Activated naive CD4-positive, alpha-beta T cell treated with anti-CD3 and anti-CD28 coated beads for 36 hours (primary cell): ENCODE measurements at places on chromosomes 11 and 22. TPM values are rescaled to one million over a fixed set of nuclear protein-coding genes. Genes with fewer than 3 reads are reported as not detected.

The C22orf42 gene
- total RNA-seq: not detected

The FOLR2 gene
- not detected for total RNA-seq

The ZNF214 gene
- not detected for total RNA-seq

The MS4A1 gene
- total RNA-seq: 0.36 TPM

GRCh38 chr11:12223771-12224536 lies 113.6 kb downstream of the MICAL2 start:
- peak overlapping the region; percentile 64 for H3K4me3 ChIP-seq
- H3K27ac ChIP-seq: peak overlapping the region; percentile 82
- H3K36me3 ChIP-seq: peaks cover 16% of the 10 kb centered on the region
- peak; percentile 35 for DNase-seq
- H3K4me1 ChIP-seq: peaks cover 31% of the 10 kb centered on the region
- H3K27me3 ChIP-seq: no peaks in the 10 kb centered on the region

- H3K36me3 ChIP-seq: no peaks in the 10 kb centered on the region
- no peak overlapping the region for H3K27ac ChIP-seq
- no peak overlapping the region for H3K4me3 ChIP-seq
Measured at GRCh38 chr22:46131151-46131587, 19.2 kb upstream of the PPARA start.

DNA sequence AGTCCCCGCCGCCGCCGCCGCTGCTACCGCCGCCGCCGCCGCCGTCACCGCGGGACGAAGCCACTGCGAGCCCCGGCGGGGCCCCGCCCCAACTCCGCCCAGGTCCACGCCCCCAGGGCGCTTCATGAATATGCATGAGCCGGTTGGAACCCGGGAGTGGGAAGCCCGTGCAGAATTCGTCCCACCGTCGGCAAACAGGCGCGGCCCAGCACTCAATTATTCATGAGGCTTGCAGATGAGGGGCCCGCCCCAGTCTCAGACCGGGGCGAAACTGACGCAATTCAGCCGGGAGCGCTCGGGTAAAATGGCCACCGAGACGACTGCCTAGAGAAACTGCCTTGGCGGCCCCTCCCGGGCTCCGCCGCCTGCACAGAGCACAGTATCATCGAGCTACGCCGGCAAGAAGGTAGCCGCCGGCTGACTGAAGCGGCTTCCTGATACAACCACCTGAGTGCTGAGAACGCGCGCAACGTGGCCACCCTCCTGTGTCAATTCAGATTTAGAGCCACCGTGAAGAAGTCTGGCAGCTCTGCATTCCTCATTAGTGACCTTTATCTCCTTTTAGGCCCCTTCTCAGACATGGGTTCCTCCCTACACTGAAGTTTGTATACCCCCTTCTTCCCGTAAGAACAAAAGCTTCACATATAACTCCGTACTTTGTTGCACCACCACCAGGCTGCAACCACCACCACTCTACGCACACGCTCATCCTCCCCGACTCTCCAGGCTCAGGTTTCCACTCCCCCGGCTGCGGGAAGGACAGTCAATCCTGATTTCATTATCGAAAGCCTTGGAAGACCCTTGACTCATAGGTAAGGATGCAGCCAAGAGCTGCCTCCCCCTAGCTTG lies at the start of gene TNKS1BP1:
TSS of gene TNKS1BP1 (minus strand) at position 67 of the 849 bp plus-strand sequence. CDS start 3,067 bp downstream, outside the sequence.
- peak within 1 kb of the TSS; percentile 94 for H3K27ac ChIP-seq
- peaks cover 50% of the 10 kb centered on the region for H3K36me3 ChIP-seq
- peaks cover 56% of the 10 kb centered on the region for H3K4me1 ChIP-seq
- peak within 1 kb of the TSS; percentile 82 for H3K4me3 ChIP-seq
- H3K27me3 ChIP-seq: no peaks in the 10 kb centered on the region
- DNase-seq: peak; percentile 95

DNA sequence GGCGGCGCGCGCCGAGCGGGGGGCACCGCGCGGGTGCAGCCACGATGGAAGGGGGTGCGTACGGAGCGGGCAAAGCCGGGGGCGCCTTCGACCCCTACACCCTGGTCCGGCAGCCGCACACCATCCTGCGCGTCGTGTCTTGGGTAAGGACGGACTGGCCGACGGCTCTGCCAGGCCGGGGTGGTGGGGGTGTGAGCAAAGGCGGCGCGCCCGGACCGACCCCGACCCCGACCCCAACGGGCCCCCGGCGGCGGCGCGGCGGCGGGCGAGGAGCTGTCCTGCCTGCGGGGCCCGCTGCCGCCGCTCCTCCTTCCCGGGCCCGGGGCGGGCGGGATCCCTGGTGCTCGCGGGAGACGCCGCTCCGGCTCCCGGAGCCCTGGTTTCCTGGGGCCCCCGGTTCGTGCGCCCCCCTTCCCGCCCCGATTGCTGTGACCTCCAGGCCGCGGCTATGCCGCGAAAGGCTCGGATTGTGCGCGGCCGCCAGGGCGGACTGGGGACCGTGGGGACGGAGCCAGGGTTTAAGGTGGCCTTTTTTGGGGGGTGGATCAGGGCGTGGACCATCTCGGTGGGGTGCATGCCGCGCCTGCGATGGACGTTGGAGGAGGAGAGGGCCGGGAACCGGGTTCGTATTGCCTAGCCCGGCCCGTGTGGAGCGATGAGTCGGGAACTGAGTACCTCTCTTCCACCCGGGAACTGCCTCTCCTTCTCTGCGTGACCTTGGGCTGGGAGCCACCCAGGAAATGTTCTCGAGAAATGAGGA lies at the start of gene SYNGR1:
TSS of gene SYNGR1 (plus strand) at position 25 of the 760 bp plus-strand sequence. CDS start at position 45, 20 bp downstream.
- no peak within 1 kb of the TSS for H3K27ac ChIP-seq
- peaks cover 11% of the 10 kb centered on the region for H3K27me3 ChIP-seq
- no peak for DNase-seq
- H3K4me3 ChIP-seq: peak within 1 kb of the TSS; percentile 73

DNA sequence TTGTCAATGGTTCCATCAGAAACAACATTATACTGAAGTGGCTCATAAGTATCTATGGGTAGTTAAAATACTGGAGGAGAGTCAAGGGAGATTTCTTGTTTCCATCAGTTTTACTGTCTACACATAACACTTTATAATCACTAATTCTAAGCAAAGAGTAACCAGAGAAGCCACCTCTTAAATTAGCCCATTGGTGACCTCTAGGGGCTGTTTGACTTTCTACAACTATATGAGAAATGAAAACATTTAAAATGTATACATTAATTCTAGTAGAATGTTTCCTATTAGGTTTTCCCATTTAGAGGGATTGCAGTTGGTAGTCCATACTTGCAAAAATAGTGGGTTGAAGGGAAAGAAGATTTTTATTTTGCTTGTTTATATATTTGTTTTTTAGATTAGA lies 504.3 kb downstream of the FAM181B start:
- no peak for DNase-seq
- H3K36me3 ChIP-seq: no peaks in the 10 kb centered on the region
- H3K27ac ChIP-seq: no peak overlapping the region
- H3K27me3 ChIP-seq: no peaks in the 10 kb centered on the region

DNA sequence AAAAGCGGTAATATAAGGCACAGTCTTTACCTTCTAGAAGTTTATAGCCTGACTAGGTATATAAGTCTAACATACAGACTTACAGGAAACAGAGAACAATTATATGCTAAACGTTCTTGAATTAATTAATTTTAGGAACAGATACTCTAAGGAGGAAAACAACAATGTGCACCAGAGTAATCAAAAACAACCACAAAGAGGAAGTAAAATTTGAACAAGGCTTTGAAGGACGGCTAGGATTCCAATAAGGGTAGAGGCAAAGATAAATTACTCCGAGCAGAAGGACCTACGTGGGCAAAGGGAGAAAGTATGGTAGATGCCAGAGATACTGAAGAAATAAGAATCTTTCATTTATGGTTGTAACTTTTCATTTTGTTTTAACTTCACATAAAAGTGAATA lies 54.4 kb downstream of the ENTHD1 start:
- no peaks in the 10 kb centered on the region for H3K27me3 ChIP-seq
- DNase-seq: no peak
- H3K4me1 ChIP-seq: peaks cover 13% of the 10 kb centered on the region
- peaks cover 1% of the 10 kb centered on the region for H3K36me3 ChIP-seq

DNA sequence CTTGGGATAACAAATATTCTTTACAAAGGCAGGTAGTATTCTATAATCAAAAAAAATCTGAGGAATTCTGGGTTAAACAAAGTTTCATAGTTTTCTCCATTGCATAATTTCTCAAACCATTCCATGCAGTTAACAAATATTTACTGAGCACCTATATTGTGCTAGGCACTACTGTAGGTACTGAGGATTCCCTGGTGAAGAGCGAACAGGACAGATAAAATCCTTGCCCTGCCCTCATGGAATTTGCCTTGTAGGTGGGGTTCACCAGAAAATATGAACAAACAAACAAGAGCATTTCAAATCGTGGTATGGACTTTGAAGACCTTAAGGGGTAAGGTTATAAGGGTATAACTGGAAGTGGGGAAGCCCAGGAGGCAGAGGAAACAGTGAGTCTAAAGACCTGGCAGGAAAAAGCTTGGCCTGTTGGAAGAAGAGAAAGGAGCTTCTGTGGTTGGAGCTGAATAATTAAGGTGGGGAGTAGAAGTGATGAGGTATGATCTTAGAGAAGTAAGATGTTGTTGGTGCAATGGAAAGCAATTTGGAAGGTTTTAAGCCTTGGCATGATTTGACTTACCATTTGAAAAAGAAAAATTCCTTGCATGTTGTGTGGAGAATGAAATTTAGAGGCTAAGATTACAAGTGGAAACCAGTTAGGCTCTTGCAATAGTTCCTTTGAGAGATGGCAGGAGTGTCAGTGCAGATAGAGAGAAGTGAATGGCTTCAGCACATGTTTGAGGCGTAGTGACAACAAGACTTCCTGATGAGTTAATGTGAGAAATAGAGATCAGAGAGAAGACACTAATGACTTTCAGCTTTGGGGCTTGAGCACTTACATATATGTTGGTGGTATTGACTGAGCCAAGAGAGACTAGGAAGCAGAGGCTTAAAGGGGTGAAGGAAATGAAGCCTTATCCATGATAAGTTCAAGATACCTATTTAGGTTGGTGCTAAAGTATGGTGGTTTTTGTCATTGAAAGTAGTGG lies 55.7 kb upstream of the PICALM start:
- peaks cover 23% of the 10 kb centered on the region for H3K4me1 ChIP-seq
- no peak overlapping the region for H3K4me3 ChIP-seq
- H3K27me3 ChIP-seq: peaks cover 11% of the 10 kb centered on the region
- peak; percentile 13 for DNase-seq

GRCh38 chr11:3130269-3131071 lies 34.6 kb downstream of the OSBPL5 start:
- H3K4me1 ChIP-seq: no peaks in the 10 kb centered on the region
- no peak for DNase-seq
- no peaks in the 10 kb centered on the region for H3K27me3 ChIP-seq
- no peak overlapping the region for H3K27ac ChIP-seq
- H3K36me3 ChIP-seq: no peaks in the 10 kb centered on the region
- H3K4me3 ChIP-seq: no peak overlapping the region

DNA sequence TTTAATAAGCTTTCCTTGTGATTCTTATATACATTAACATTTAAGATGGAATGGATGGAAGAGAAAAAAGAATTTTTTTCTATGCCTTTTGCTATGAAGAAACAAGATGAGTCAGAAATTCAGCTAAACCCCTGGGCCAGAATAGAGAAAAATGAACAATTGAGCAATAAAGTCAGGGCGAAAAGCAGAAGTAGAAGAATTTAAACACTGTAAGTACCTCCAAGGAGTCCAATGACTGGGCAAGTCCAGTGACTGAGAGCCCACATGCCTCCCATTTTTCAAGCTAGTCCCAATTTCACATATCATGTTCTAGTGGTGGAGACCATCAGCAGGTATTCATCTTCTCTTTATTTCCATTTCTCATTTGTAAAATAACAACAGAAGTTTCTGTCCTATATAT lies 18.6 kb upstream of the APLP2 start:
- H3K27me3 ChIP-seq: no peaks in the 10 kb centered on the region
- no peak overlapping the region for H3K4me3 ChIP-seq
- H3K4me1 ChIP-seq: no peaks in the 10 kb centered on the region

GRCh38 chr11:26045082-26045481 lies 286.8 kb upstream of the ANO3 start:
- H3K4me1 ChIP-seq: no peaks in the 10 kb centered on the region
- no peaks in the 10 kb centered on the region for H3K36me3 ChIP-seq
- H3K4me3 ChIP-seq: no peak overlapping the region
- no peak overlapping the region for H3K27ac ChIP-seq
- no peaks in the 10 kb centered on the region for H3K27me3 ChIP-seq
- no peak for DNase-seq

DNA sequence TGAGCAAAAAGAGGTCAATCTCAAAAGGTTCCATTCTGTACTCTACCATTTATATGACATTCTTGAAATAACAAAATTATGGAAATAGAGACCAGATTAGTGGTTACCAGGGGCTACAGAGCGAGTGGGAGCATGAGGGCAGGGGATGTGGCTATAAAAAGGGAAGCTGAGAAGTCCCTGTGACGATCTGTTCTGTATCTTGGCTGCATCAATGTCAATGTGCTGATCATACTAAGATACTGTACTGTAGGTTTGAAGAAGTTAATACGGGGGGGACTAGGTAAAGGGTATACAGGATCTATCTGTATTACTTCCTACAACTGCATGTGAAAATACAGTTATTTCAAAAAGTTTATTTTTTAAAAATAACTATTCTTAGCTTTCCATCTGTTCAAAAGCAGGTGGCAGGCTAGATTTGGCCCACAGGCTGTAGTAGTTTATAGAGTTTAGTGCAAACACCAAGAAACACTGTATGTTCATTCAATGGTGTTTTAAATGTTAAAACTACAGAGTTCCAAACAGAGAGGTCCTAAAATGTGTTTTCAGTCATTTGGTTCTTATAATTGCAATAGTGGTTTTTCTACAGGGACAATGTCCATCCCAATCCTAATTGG lies 78.2 kb downstream of the SMCO4 start:
- no peak for DNase-seq
- no peaks in the 10 kb centered on the region for H3K4me1 ChIP-seq
- H3K27me3 ChIP-seq: no peaks in the 10 kb centered on the region
- no peak overlapping the region for H3K27ac ChIP-seq
